ENCODE measurements at places on chromosomes 3 and 15.

GRCh38 chr3:11672363-11672762 lies 28.6 kb upstream of the VGLL4 start:
- DNase-seq, result no peak

DNA sequence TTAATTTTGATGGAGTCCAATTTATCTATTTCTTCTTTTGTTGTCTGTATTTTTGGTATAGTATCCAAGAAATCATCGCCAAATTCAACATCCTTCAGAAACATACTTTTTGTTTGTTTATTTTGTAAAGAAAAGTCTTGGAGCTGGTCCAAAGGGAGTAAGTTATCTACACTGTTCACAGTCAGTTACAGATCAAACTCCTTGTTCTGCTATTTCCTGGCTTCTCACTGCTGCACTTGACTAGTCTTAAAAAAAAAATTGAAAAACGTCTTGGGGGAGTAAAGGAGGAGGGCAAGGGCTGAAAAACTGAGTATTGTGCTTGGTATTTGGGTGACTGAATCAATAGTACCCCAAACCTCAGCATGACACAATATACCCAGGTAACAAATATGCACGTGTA lies 105.6 kb downstream of the NFKBIZ start:
- peak; percentile 56 for DNase-seq

- no peak for DNase-seq
Measured at GRCh38 chr15:52171386-52171785, 19.8 kb downstream of the GNB5 start.

- no peak for DNase-seq
Measured at GRCh38 chr15:68676011-68676605, 97.3 kb downstream of the CORO2B start.

GRCh38 chr3:40097131-40098117 lies 212.1 kb upstream of the EIF1B start:
- DNase-seq, result no peak

GRCh38 chr15:69027976-69028518 lies 13.6 kb downstream of the NOX5 start:
- no peak for DNase-seq

DNA sequence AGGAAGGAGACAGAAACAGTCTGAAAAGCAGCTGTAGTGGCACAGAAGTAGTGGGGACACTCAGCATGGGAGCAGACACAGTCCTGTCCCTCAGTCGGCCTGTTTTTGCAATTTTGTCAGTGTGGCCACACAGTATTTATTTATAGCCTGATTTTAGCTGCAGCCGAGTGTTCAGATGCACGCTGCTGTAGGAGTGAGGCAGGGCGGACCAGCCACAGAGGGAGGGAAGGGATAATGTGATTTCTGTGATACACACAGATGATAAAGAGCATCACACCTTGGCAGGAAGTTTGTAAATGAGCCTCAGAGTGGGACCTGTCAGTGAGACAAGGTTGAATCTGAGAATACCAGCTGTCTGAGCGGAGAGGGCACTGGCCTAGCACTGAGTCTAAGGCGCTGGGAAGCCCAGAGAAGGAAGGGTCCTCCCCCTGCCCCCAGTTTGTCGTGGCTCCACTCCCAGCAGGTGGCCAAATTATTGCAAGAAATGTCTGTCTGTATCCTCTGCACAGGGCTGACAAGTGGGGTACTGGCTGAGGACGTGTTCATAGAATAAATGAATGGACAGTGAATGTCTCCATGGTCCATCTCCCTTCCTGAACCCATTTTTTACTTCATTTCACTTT lies 3.8 kb downstream of the PSTPIP1 start:
- DNase-seq, result no peak

- no peak for DNase-seq
Measured at GRCh38 chr3:29384640-29385039, 103.8 kb downstream of the RBMS3 start.

DNA sequence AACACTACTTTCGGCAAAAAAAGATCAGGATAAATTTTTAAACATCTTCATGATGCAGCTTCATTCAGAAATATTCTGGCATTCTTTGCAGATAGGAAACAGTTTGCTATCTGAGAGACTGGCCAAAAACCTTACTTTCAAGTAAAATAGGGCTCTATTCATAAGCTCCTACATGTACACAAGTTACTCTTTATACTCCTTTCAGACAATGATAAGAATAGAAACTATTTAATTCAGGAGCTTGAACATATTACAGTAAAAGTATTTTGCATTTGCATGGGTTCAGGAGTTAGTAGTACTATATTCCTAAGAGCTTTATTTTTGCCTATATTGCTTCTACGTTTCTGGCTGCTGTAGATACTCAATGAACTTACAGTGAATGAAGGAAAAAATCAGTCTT lies 70.5 kb downstream of the PLOD2 start:
- DNase-seq, result no peak

GRCh38 chr3:23219117-23219516 lies 16.0 kb downstream of the UBE2E2 start:
- DNase-seq, result no peak

GRCh38 chr3:196336319-196337145 lies 1.7 kb downstream of the TM4SF19 start:
- DNase-seq, result no peak

GRCh38 chr15:37004373-37004869 lies 95.9 kb downstream of the MEIS2 start:
- no peak for DNase-seq

DNA sequence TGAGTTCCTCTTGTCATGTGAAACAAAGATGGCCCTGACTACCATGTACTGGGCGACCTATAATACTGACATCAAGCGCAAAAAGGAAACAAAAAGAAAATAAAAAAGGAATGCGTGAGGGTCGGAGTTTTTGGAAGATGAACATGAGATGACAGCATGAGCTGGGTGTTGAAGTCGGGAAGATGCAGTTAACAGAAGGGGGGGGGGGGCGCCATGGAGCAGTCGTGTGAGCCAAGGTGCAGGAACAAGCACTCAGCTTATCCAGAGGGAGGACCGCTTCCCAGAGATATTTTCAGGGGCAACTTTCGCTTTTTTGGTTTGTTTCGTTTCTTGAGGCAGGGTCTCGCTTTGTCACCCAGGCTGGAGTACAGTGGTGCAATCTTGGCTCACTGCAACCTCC lies 110.2 kb downstream of the RORA start:
- no peak for DNase-seq

DNA sequence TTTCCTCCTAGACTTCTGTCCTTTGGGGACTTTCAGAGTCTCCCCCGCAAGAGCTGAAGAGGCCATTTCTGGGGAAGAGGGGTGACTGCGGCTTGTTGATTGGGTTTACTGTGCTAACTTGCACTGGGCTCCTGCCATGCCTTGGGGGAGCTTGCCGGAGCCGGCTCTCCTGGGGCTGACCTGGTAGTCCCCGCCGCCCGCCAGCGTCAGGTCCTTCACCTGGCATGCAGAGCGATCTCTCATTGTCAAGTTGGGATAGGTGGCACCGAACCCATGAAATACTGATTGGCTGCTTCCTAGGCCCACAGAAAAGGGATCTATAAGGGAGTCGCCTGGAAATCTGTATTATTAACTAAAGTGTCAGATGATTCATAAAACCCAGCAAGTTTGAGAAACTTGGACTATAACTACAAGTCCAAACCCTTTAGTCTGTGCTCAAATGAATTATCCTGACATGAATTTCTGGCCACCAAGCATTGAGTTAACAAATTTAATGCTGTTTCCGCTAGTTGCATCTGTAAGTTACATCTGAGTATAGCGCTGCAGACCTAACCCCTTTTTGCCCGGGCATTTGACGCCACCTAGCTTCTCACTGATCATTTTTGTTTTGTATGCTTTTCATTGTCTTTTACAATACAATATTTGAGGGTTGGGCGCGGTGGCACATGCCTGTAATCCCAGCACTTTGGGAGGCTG lies 607 bp upstream of the IMP3 start:
- no peak for DNase-seq

GRCh38 chr3:114205541-114205940 lies 26.7 kb upstream of the DRD3 start:
- DNase-seq, result no peak

- DNase-seq, result no peak
Measured at GRCh38 chr3:7436542-7436941, 575.6 kb downstream of the GRM7 start.

DNA sequence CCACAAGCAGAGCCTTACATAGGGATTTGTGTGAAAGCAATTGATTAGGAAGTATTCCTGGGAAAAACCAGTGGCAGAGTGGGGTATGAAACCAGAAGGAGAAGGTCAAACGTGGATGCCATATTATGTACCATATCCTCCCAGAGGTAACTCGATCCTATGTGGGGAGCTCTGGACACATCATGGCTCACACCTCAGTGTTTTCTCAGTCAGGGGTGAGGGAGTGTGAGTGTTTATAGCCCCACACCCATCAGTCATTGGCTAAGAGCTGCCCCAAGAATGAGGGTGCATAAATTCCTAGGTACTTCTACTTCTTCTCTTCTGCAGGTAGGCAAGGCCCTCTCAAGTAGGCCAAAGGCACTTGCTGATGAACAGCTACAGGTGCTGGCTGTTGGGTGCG lies 28.2 kb upstream of the PDZRN3 start:
- no peak for DNase-seq

DNA sequence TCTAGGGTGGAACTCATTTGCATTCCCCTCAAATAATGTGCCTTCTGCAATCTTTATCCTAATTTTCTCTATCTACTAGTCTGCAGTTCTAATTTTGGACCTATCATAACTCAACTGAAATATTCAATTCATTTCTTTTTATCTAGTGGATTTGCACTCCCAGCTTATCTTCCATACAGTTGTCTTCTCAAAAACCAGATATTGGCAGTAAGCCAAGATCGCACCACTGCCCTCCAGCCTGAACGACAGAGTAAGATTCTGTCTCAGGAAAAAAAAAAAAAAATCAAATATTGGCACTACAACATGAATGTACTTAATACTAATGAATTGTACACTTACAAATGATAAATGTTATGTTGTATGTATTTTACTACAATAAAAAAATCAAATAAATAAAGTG lies 18.0 kb upstream of the CHMP2B start:
- DNase-seq, result no peak

DNA sequence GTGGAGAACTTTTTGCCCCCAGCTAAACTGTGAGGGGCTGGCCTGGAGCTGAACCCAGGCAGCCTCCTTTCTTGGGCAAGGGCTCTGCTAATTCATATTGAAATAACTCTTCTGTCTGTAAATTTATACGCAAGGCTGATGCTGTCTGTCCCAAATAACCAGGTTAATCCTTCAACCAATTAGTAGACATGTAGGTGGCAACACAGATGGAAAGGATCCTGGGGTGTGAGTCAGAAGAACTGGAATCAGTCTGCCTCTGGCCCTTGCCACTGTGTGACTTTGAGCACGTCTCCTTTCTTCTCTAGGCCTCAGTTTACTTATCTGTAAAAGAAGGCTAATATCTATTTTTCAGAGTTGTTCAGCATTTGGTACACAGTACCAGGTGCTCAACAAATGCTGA lies 48.3 kb upstream of the IREB2 start:
- DNase-seq, result no peak

- no peak for DNase-seq
Measured at GRCh38 chr15:75835990-75836958, 7.0 kb upstream of the UBE2Q2 start.

DNA sequence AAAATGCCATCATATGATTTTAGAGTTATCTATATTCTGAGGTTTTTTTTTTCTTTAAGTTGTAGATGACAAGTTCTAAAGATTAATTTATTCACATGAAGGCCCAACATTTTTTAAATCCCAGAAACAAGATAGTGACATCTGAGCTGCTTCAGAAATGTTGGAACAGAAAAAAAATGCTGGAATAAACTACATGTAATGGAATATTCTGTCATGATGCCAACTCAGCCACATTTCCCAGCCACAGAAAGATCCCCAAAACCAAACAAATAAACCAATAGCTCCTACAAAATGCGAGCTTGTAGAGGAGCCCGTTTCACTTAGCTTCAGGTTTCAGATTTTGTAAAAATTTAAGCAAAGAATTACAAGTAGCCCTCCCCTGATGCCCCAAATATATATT lies 111.0 kb upstream of the MYO5C start:
- DNase-seq, result no peak

GRCh38 chr3:113053169-113053568 lies 62.4 kb downstream of the GTPBP8 start:
- DNase-seq, result no peak

GRCh38 chr3:125143982-125144652 lies 68.4 kb downstream of the SLC12A8 start:
- DNase-seq, result no peak

DNA sequence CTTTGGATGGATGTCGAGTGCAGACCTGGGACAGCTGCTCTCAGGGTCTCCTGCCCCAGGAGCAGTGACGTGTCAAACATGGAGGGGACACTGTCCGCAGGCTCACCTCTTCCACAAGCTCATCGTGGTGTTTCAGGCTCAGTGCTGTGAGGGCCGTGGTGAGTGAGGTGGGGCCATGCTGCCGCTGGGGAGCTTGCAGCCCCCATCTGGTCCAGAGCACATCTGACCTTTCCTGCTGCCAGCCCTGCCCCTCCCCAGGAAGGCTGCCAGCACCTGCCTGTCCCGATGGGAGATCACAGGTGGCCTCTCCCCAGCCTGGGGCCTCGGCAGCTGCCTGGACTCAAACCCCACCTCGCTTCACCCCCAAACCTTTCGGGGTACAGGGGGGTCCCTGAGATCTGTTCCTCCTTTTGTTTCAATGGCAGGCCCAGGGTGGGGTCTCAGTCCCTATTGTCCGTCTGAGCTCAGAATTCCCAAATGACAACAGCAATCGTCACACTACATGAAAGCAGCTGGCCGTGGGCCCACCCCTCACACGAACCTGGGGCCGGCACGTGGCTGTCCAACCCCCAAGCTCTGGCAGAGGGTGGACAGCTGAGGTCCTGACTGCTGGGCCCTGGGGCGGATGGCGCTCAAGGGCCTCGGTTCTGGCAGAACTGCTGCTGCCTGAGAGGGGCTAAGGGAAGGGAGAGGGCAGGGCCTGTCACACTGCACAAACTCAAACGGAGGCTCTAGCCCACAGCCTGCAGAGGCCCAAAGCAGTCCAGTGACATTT lies 65.0 kb upstream of the RPL32 start:
- DNase-seq, result no peak

- no peak for DNase-seq
Measured at GRCh38 chr3:25057379-25057778, 370.7 kb upstream of the RARB start.

DNA sequence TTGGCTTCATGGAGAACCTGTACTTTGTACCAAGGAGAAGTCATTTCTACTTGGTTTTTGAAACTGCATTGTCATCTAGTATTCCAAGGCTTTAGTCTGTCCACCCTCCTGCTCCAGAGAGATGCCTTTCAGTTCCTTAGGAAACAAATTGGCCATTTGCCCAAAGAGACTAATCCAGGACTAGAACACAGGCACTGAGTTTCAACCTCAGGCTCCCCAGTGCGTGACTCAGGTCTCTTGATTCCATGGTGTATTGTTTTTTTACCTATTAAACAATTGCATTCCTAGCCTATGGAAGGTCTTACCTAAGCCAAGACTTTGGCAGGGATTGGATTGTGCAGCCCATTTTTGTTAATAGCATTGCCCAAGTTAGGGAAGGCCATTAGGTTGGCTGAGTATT lies 214.8 kb upstream of the CTDSPL start:
- no peak for DNase-seq

DNA sequence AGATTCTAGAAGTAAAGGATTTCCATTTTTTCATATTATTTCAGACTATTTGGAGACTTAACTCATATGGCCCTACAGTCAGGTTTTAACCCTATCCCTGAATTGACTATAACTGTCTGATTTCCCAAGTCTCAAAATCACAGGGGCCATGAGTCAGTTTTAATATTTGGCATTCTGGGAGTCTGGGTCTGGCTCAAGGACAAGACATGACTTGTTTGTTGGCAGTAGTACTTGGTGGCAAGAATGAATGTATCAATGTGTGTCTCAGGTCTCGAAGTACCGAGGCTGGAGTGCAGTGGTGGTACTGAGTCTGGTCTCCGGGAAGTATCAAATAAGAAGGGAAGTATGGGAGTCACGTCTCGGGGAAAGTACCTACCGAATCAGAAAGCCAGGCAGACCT lies 10.8 kb downstream of the UMPS start:
- DNase-seq, result no peak
